ENCODE measurements at places on chromosomes 4 and X. TPM values are rescaled to one million over a fixed set of nuclear protein-coding genes. Genes with fewer than 3 reads are reported as not detected.

The FAM184B gene
- total RNA-seq: not detected

The MAGEA11 gene
- under 0.01 TPM for total RNA-seq

DNA sequence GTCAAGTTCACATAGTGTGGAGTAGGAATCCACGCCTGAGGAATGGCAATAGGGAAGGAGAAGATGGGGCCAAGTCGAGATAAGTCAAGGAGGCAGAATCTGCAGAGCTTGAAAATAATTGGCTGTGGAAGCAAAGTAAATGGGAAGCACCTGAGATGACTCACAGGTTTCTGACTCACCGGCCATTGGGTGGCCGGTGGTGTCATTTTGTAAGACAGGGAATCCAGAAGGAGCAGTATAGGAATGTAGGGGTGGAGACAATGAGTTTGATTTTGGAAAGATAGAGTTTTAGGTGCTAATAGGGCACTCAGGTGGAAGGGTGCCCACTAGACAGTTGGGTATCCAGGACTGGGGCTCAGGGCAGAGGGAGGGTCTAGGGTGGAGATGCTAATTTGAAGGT, 201.0 kb upstream of the MAMLD1 start:
- DNase-seq: no peak

- DNase-seq: no peak
Observed at GRCh38 chr4:100356172-100356571, 161.7 kb downstream of the EMCN start.

GRCh38 chr4:56048383-56048701, 99.6 kb downstream of the CEP135 start:
- DNase-seq: no peak

DNA sequence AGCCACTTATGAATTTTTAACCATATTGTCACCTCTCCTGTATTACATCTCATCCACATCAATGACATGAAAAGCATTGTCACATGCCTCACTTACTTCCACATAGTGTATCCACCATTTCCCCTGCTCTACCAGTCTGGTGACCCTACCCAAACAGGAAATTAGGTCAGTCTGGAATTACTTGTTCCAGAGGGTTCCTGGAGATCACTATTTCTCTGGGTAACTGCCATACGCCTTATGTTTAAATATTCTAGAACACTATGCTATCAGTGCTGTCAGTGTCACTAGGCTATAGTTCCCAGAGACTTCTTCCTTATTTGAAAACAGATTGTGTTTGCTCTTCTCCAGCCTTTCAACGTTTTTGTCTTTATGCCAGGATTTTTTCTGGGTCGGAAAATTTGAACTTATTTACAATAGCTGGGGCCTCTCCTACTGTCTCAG, 15.0 kb downstream of the SRPX2 start:
- DNase-seq: peak; percentile 81

Measured in lung microvascular endothelial cell (primary cell).